ENCODE measurements at places on chromosomes 2 and 18.

DNA sequence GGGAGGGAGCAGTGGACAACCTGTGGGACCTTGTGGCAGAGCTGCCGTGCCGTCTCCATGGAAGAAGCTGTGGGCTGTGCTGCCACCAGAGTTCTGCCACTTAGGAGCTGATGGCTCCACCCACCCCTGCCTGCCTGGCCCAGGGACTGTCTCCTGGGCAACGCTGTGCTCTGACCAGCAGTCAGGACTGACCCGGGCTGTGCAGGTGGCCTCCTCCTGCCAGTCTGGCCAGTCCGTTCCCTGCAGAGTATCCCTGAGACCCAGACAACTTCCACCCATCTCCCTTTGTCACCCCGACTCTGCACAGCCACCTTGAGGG is 12.8 kb downstream of the ASIC4 start:
- no peak for DNase-seq

GRCh38 chr2:234626566-234627130 is 129.8 kb upstream of the ARL4C start:
- DNase-seq, result no peak

DNA sequence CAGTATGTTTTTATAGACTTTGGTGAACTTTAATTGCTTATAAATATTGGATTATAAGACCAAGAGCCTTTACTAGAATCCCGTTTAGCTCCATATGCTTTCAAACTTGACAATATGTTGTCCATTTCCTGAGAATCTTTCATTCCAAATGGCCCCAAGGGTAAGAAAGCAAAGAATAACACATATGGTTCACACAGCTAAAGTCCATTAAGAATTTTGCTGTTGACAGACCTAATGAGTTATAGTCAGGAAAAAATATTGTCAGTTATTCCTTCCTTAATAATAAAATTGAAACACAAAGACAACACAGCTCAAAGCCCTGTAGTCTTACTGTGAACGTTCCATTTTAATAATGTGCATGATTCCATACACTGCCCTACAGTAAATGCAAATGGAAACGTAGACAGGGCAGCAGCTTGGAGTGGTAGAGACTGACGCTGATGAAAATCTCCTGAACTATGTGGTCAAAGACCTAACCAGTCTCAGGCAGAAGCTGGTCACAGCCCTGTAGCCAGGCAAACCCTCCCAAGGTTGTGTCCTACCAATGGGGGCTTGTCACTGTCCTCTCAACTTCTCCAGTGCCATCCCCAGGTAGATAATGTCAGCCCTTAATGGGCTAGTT is 49.0 kb upstream of the ATIC start:
- no peak for DNase-seq

GRCh38 chr2:18153741-18154140 is 275.3 kb downstream of the KCNS3 start:
- no peak for DNase-seq

DNA sequence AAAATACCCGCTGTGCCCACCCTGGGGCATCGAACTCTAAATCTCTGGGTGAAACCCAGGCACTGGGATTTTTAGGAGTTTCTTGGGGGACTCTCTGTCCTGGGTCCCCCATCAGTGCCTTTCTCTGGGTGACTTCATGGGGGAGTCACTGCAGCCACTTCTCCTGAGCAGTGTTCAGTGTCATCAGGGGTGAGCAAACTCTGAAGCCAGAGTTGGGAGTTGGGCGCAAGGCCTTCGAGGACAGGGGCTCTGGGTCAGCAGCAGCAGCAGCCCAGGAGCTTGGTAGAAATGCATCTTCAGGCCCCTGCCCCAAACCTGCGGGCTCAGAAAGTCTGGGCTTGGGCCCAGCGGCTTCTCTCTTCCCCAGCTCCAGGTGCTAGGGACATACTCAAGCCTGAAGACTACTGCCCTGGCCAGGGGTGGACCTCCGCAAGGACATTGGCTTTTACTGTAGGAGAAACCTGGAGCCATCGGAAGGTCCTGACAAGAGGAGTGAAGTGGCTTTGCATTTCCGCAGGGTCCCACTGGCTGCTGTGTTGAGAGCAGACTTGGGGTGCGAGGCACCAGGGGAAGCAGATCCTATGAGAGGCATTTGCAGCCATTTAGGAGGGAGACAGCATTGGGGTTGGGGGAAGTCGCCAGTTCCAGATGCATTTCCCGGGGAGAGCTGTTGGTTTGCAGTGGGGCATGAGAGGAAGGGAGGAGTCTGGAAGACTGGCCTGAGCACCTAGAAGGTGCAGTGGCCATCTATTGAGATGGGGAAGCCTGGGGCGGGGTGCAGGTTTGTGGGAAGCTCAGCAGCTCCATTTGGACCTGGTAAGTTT is 51.5 kb upstream of the FAHD2A start:
- DNase-seq, result peak; percentile 15

GRCh38 chr18:6270771-6271216 is 143.9 kb downstream of the L3MBTL4 start:
- DNase-seq, result no peak

DNA sequence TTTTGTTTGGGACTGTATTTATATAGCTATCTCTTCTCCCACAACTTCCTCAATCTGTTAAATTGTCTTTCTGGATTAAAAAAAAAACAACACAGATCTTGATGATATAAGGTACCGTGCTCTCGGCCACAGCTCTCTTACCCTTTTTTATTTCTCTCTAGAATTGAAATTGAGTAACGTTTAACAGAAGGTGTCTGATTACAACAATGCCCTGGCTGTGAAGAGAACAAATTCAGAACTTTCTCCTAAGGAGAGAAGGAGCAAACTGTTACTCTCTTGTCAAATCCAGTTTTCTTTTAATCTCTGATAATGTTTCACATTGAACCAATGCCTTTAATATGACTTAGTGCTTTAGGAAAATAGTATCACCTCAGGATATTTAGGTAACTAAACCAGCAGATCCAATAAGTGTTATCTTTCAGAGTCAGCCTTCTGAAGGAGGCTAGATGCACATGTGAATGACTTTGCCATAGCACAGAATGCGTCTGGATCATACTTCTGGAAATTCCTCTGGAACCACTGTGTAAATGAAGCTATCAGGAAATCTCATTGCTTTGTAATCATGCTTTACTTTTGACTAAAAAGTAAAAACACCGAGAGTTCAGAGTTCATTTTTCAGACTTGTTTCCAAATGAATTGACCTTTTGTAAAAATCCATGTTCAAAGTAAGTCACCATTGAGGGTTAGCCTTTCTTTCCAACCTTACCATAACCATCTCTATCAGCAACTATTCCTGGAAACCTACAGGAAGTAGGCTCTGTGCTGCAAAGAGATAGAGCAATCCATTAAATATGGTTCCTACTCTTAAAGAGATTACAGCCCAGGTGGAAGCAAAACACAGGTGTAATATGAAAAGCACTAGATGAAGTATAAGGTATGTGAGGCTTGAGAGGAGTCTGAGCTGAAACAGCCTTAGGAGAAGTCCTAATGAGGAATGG is 147.0 kb upstream of the OSR1 start:
- no peak for DNase-seq

DNA sequence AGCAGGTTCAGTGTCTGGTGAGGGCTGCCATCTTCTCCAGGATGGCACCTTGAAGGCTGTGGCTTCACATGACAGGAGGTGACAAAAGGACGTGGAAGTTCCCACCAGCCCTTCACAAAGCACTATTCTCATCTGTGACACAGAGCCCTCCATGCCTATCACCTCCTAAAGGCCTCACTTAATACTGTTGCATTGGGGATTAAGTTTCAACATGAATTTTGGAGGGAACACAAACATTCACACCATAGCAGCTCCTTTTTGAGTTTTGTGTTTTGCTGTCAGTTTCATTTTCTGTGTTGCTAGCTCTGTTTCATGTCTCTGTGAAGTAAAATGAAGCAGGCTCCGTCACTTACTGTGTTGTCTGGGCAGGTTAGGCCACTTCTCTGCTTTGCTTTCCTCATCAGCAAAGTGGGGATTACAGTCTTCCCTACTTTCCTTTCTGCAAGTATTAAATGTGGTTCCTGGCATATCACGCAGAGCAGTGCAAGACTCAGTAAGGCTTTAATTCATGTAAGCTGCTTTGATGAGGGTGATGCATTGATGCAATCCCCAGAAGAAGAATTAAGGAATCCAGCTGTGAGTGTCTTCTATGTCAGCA is 31.6 kb downstream of the LIMS1 start:
- no peak for DNase-seq

GRCh38 chr2:185384822-185385560 is 353.6 kb upstream of the FSIP2 start:
- DNase-seq, result no peak

DNA sequence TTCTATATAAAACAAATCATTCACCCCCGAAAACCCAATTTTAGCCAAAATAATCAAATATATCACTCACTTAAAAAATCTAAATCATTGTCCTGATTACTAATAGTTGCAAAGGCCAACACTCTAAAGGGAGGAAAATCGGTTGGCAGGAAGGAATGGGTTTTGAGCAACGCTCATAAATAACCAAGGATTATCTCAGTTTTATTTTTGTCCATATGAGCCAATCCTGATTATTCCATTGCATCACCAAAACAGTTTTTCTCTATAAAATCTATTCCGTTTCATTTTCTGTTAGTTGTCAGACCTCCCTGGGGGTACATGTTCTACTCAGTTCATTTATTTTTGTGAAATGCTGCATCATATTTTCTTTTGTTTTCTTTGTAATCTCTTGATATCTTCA is 174.1 kb downstream of the LRATD1 start:
- no peak for DNase-seq

GRCh38 chr2:204024503-204024902 is 87.9 kb downstream of the ICOS start:
- no peak for DNase-seq

DNA sequence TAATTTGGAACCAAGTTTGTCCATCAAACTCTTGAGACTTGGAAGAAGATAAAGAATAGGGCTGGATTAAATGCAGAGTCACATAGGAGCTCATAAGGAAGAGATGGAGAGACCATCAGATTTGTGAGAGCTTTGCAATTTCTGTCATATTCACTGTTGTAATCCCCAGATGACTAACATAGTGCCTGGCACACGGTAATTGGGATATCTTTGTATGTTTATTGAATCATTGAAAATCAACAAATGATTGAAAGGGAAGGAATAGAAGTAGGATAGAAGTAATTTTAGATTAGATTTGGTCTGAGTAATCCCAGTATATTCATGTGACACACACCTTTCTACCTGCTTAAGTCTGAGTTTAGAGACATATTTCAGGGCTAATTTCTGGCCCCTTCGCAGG is 75.4 kb downstream of the LCLAT1 start:
- no peak for DNase-seq

- DNase-seq, result no peak
These were observed 19.7 kb downstream of the TWSG1 start for GRCh38 chr18:9354256-9354655.

- DNase-seq, result no peak
These were observed 2.1 kb downstream of the NABP1 start for GRCh38 chr2:191679818-191680600.

DNA sequence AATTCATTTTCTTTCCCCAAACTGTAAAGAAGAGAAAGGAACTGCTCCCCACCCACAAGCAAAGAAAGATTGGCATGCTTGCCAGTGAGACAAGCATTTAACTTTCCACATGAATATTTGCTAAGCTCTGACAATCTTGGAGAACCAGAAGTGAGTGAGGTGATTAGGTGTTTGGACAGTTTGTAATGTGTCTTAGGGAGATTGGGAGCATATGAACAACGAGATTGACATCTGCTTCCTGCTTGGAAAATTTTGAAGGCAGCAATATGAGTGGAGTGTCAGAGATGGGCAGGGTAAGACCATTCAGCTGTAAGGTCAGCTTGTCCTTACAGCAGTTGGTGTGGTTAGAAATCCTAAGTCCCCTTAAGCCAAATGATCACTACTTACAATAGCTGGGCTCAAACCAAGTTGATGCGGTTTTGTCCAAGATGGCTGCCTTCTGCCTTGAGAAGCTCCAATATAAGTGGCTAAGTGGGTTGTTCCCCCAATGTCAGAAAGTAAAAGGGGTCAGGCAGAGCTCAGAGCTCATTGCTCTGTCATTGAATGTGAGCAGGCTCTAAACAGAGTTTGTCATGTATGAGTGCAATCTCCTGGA is 36.0 kb upstream of the GALNT5 start:
- no peak for DNase-seq

- DNase-seq, result no peak
These were observed 78.2 kb upstream of the DAPL1 start for GRCh38 chr2:158716921-158717320.

GRCh38 chr2:57617318-57617717 is 429.3 kb upstream of the VRK2 start:
- DNase-seq, result no peak

- DNase-seq, result no peak
These were observed 13.5 kb upstream of the CNOT11 start for GRCh38 chr2:101238930-101239759.

GRCh38 chr18:69626171-69626570 is 225.5 kb downstream of the DOK6 start:
- DNase-seq, result no peak

- DNase-seq, result no peak
These were observed 99.1 kb upstream of the ZNF397 start for GRCh38 chr18:35141567-35142274.

GRCh38 chr2:9106338-9107167 is 100.1 kb upstream of the ASAP2 start:
- DNase-seq, result no peak

DNA sequence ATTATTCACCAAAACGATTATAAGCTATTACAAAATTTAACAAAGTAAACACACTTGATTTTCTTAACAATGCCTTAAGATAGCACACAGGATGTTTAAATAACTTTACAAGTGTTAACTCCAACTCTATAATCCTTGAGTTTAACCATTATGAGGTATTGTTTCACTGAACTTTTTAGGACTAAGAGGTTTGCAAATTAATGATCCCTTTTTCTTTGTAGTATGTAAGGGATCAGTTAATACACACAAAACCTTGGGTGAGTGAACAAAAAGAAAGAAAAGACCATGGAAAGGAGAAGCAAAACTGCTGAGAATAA is 21.5 kb upstream of the TFPI start:
- DNase-seq, result no peak

GRCh38 chr2:12543076-12543977 is 173.4 kb upstream of the TRIB2 start:
- DNase-seq, result no peak

- no peak for DNase-seq
These were observed 137.6 kb downstream of the WDSUB1 start for GRCh38 chr2:159148901-159149300.

GRCh38 chr2:56757884-56758545 is 574.2 kb downstream of the CCDC85A start:
- DNase-seq, result no peak

DNA sequence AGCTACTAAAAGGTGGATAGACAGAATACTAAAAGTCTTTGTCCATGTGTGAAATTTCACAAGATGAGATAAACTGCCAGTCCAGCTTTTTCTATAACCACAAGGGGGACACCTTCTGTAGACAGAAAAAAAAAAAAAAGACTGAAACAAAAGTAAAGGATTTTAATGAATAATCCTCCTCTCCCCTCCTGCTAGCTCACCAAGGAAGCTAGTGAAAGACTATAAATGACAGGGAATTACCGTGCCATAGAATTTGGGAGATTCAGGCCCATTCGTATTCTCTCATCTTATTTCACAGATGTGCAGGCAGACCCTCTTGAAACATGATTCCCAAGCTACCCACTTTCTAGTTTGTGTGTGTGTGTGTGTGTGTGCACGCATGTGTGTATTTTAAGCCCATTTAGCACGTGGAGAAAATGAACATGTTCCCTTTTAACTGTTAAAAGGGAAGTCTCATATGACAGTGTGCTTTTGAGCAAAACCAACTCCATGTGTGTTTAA is 36.3 kb upstream of the SLC8A1 start:
- no peak for DNase-seq

- no peak for DNase-seq
These were observed 14.3 kb upstream of the STAM2 start for GRCh38 chr2:152189622-152190495.

- no peak for DNase-seq
These were observed 309.3 kb upstream of the MEX3C start for GRCh38 chr18:51506811-51507210.

GRCh38 chr2:66073172-66073571 is 361.8 kb upstream of the MEIS1 start:
- no peak for DNase-seq

All from Right ventricle myocardium superior (tissue), 1 donor.